Iris pigment epithelial cell (primary cell): ENCODE measurements at places on chromosomes 1 and 21.

GRCh38 chr1:242534753-242535152, 10.3 kb upstream of the PLD5 start:
- DNase-seq: no peak

GRCh38 chr21:31872452-31873274, at the start of gene HUNK:
Gene HUNK, plus strand, starts transcription at chr21:31873020. Its CDS starts 655 bp downstream, at chr21:31873675.
- DNase-seq: peak; percentile 31

- no peak for DNase-seq
These were observed 34.1 kb downstream of the C8B start for GRCh38 chr1:56931686-56932085.

DNA sequence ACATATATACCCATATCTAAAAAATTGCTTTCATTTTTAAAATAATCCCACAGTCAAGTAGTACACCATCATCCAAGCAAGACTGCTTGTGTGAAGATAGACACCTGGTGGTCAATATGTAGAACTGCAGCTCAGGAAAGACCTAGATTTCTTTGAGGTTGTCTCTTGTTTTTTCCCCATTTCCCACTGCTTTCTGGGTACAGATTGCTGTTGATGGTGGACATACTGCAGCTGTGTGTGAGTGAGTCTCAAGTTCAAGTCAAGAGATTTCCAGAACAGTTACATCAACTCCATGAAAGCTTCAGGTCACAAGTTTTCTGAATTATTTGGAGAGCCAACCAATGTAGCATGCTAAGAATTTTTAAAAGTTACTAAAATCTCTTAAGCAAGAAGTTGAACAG, 306.4 kb downstream of the DUSP10 start:
- DNase-seq: peak; percentile 74

DNA sequence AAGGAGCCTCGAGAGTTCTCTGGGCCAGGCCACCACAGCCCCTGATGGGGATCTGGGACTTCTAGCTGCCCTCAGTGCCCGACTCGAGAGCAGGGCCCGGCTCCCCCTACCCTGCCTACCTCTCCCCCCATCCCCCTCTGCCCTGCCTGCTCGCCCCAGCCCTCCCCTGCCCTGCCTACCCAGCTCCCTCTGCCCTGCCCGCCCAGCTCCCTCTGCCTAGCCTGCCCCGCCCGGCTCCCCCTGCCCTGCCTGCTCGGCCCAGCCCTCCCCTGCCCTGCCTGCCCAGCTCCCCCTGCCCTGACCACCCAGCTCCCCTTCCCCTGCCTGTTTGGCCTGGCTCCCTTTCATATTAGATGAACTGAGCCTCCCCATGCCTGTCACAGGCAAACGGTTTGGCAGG, 117.4 kb upstream of the TMEM51 start:
- DNase-seq: no peak
